ENCODE measurements at places on chromosomes 1 and 21.

DNA sequence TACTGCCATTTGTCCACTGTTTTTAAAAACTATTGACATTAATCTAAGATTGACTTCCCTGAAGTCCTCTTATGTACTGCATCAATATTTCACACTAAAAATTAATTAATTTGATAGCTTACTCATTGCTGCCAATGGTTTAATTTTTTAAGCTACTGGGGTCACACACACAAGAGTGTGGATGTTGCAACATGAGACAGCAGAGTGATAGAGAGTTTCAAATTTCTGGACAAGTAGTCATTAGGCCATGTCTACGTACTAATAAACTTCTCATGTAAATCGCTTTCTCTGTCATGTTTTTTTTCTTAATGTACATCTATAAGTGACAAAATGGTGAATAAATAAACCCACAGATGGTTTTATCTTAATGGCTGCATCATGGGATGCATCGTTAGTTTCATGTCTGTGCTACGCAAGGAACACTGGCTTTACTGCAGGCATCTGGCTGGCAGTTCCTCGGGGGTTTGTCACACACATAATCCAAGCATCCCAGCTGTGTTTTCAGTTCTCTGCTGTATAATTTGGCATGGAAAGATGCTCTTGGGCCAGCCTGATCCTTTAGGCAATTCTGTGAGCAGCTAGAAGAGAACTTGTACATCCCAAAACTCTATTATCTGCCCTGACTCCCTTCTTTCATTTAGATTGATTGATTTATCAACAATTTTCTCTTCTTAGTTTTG lies 16.4 kb upstream of the CHODL start:
- no peak for DNase-seq

DNA sequence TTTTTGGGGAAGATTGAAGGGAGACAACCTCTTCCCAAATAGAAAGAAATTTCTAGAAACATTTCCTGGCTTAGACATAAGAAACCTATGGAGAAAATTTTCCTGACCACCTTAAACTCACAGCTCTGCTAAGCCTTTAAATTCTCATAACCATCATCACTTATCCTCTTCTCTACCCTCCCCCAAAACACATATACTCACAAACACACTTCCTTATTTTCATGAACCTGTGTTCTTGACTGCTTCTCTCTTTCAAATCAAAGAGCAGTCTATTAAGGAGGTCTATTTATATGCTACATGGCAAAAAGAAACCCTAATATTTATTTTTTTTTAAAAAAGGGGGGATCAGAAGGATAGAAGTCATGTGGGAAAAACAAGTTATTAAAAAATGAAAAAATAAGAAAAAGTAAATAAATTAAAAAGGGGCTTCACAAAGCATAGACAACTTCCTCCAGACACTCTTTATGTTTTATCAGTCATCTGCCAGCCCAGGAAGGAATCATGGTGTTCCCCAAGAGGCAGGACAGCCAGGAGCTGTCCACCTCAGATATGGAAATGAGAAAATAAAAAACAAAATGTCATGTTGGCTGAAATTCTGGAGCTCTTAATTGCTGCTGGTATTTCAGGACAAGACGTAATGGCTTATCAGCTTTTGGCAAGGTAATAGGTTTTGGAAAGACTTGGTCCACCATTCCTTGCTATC lies 12.8 kb upstream of the RGS2 start:
- no peak for DNase-seq

DNA sequence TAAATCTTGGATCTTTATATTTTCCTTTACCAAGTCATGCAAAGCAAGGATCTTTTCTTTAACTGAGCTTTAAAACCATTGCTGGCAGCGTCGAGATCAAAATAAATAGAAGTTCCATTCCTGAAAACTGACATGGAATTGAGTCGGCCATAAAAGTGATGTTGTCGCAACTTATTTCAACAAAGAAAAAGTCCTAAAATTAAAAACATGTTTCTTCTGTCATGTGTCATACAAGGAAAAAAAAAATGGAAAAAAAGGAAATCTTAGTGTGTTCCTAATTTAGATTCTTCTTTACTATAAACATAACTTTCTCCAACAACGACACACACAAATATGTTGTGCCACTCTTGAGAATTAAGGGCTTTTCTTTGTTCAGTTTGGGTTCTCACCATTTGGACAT lies 34.9 kb downstream of the GREM2 start:
- DNase-seq: no peak

DNA sequence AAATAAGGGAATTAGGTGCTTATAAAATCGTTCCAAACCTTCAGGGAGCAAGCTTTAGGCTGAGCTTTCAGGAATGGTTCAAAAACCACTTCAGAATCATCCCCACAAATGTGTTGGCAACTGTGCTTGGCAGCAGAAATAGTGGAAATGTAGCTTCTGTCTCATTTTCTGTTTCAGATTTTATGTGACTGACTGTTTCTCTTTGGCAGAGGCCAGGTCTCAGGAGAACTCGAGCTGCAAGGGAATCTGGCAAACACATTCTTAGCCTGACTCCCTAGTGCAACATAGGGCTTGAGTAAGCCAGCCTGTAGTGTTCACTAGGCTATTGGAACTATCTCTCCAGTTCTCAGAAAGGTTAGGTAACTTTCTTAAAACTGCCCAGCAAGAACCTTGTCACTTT lies 128.6 kb downstream of the PLA2G4A start:
- DNase-seq: no peak

DNA sequence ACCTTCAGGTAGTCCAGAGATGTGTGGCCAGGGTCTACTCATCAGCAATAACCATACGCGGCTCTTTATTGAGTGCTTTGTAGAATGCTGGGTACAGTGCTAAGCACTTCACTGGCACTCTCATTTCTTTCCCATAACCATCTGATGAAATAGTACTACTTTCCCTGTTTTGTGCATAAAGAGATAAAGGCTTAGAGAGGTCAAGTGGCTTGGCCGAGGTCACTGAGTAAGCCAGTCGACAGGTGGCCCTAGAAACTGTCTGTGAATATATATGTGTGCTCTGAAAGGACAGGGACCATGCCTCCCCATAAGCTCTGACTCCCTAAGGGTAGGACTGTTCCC lies 52.8 kb downstream of the NENF start:
- no peak for DNase-seq

- no peak for DNase-seq
These were observed 11.3 kb downstream of the NIPAL3 start for GRCh38 chr1:24426744-24427544.

DNA sequence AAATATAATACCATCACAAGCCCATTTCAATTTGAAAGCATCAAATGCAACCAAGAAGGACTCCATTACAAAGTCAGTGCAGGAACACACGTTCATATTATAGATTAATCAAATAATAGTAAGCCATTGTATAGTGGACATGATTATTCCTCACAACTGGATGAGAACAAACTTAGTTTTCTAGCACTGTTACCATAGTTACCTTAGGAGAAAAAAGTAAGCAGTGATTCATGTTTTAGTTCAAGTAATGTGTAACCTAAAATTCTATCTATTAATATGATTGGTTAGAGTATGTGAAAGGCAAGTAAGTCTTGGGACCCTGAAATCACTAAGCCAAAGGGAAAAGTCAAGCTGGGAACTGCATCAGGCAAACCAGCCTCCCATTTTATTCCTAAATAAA lies 15.2 kb downstream of the SSX2IP start:
- DNase-seq: no peak

Measured in GM20000 (cell line).